ENCODE measurements at places on chromosomes 1 and 21. TPM values are rescaled to one million over a fixed set of nuclear protein-coding genes. Genes with fewer than 3 reads are reported as not detected.

VWA1 gene
- 1.1 TPM for total RNA-seq

FAM72C gene
- total RNA-seq, result 1.8 TPM

ZMYND12 gene
- not detected for total RNA-seq

ASCL5 gene
- total RNA-seq, result not detected

LRRC39 gene
- total RNA-seq, result 0.19 TPM

CHIT1 gene
- 3.9 TPM for total RNA-seq

REG4 gene
- not detected for total RNA-seq

SPATA6 gene
- total RNA-seq, result 4.5 TPM

GPR37L1 gene
- total RNA-seq, result not detected

CRYBG2 gene
- not detected for total RNA-seq

SLC16A4 gene
- 8.0 TPM for total RNA-seq

RHD gene
- total RNA-seq, result not detected

CLIC6 gene
- total RNA-seq, result not detected

PEAR1 gene
- 0.19 TPM for total RNA-seq

DNA sequence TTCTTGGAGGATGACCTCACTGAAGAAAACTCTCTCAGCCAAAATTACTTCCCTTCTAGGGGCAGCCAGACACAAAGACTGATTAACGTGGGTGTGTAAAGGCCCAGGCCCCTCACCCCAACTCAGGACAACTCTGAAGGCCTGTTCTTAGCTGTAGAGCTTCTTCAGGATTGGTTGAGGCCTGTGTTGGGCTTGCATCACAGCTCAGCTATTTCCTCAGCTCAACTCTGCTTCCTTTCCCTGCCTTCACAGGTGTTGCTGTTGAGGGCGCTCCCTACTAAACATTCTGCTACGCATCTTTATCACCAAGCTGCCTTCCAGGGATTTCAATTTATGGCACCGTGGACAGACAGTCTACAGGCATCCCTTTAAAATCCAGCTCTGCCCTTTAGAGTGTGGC lies 36.8 kb downstream of the MAB21L3 start:
- DNase-seq, result no peak

DNA sequence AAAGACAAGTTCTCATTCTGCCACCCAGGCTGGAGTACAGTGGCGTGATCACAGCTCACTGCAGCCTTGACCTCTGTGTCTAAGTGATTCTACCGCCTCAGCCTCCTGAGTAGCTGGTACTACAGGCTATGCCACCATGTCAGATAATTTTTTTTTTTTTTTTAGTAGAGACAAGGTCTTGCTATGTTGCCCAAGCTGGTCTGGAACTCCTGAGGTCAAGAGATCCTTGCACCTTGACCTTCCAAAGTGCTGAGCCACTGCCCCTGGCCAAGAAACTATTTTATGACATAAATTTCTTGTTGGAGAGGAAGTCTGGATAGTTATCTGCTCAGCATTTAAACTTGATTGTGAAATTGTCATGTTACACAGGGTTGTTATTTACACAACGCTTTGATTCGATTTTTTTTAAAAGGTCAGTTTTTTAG lies 2.1 kb downstream of the SCCPDH start:
- no peak for DNase-seq

DNA sequence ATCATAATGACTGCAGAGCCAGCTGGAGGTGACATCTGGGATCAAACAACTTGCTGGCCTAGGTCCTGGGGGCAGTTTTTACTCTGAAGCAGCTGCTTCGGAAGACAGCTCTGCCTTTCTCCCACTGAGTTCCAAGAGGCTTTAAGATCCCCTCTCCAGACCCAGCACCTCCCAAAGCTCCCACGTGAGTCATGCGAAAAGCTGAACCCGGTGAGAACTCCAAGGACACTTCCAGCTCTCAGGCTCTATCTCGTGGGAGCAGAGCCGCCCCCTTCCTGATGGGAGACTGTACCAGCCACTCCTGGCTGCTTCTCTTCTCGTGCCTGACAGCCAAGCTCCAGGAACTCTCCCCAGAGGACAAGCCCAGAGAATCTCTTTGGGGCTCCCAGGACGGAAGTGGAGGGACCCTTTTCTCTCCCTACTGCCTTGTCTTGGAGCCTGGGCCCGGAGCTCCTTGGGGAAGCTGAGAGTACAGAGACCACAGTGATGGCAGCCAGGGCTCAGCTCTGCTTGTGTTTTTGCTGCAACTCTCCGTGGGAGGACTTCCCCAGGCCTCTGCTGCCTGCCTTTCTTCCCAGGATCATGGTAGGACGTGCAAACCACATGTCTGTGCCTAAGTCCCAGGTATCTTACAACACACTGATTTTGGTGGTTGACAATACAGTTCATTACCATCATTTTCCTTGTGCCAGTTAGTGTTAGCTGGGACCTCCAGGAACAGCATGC lies 40.6 kb downstream of the STUM start:
- no peak for DNase-seq

- no peak for DNase-seq
Observed at GRCh38 chr1:189150624-189151023, 1327.0 kb downstream of the BRINP3 start.

DNA sequence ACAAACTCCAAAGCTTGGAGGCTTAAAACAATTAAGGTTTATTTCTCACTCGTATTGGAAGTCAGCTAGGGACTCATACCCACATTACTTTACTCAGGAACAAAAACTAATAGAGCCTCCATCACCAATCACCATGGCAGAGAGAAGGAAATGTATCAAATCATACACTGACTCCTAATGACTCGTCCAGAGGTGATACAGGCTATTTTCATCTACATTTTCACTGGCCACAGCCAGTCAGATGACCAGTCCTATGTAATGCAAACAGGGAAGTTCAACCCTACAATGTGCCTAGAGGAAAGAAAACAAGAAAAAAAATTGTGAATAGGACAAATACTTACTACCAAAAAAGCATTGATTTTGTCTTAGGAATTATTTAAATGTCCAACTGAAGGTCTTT lies 110.3 kb downstream of the SEC16B start:
- DNase-seq, result peak; percentile 10

GRCh38 chr1:200795156-200795555 lies 56.5 kb downstream of the CAMSAP2 start:
- peak; percentile 69 for DNase-seq

GRCh38 chr1:204340081-204340889 lies 19.4 kb downstream of the PLEKHA6 start:
- DNase-seq, result no peak

- peak; percentile 79 for DNase-seq
Observed at GRCh38 chr1:158067662-158068061, 74.2 kb downstream of the KIRREL1 start.

DNA sequence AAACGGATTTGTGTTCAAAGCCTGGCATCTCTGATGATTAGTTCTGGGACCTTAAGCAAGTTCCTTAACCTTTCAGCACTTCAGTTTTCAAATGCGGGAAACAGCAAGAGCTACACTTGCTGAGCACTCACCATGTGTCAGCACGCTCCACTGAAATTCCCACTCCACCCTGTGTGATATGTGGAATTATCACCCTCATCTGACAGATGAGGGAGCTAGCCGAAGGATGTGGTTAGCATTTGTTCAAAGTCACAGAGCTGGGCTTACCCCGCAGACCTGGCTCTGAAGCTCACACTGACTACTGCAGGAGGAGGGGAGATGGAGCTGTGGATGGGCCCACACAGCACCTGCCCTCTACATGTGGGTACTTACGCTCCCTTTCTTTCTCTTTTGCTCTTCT lies 29.1 kb downstream of the IL12RB2 start:
- no peak for DNase-seq

GRCh38 chr1:111880881-111881837 lies 108.3 kb downstream of the KCND3 start:
- DNase-seq, result no peak

DNA sequence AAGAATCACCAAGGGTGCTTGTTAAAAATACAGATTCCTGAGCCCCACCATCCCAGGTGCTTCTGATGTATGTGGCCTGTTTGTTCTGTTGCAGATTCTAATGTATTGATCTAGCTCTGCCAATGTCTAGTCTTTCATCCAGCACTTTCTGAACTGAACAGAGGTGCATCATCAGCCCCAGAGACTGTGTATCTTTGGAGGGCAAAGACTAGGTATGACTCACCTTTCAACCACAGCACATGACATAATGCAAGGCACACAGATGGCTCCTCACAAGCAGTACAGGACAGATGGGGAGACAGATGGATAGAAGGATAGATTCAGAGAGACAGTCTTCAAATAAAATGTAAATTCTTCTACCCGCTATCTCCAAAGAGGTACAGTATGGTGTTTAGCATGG lies 32.3 kb downstream of the CD58 start:
- DNase-seq, result peak; percentile 75

- DNase-seq, result no peak
Observed at GRCh38 chr1:246306415-246307037, 200.6 kb downstream of the SMYD3 start.

DNA sequence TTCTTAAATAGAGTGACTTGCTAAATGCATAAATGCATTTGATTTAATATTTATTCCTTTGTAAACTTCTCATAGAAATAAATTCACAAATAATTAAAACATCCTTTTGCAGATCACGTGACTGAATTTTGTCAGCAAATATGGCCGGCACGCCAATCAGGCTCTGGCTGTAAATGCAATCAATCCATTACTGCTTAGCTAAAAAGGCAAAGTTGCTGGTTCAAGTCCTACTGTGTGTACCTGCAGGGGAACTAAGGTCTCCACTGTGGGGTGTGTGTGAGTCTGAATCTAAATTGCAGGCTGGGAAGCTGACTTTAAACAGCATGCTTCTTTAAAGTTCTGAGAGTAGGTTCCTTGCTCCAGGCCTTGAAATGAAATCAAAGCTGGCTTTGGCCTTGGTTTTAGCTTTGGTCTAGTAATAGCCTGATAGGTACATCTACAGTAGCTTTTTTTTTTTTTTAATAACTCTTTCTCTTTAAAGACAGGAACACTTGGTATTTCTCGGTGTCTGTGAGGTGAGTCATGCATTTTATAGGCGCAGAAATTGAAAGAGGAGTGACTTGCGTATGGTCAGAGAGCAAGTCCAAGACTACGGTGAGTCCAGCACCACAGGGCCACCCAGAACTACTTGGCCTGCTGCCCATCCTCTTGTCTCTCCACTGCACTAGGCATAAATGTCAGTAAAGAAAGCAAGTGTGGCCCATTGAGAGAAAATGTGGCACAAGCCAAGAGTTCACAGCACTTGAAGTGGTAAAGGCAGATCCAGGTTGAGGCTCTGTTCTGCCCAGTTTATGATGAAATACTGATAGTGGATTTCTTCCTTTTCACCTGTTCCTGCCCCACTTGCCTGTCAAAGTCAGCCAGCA lies 36.2 kb upstream of the LYST start:
- DNase-seq, result peak; percentile 83

GRCh38 chr1:52343979-52344378 lies 22.0 kb downstream of the CC2D1B start:
- no peak for DNase-seq

DNA sequence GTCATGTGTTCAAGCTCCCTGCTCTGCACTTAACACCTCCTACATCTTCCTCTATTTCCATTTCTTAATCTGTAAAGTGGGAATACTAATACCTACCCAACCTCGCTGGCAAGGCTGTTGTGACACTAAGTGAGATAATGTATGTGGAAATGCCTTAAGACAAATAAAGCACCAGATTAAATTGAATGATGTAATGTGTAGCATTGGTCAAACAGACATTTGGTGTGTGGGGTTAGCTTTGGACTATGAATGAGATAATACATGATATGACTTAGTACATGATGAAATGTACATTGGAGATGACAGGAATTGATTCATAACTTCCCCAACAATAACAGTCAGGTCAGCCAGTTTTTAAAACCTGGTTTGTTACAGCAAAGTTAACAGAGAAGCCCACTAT lies 5.2 kb downstream of the AMPD1 start:
- DNase-seq, result no peak

GRCh38 chr1:191320062-191320461 lies 838.2 kb upstream of the RGS18 start:
- DNase-seq, result no peak

GRCh38 chr1:187261637-187262036 lies 432.9 kb downstream of the PLA2G4A start:
- DNase-seq, result no peak

DNA sequence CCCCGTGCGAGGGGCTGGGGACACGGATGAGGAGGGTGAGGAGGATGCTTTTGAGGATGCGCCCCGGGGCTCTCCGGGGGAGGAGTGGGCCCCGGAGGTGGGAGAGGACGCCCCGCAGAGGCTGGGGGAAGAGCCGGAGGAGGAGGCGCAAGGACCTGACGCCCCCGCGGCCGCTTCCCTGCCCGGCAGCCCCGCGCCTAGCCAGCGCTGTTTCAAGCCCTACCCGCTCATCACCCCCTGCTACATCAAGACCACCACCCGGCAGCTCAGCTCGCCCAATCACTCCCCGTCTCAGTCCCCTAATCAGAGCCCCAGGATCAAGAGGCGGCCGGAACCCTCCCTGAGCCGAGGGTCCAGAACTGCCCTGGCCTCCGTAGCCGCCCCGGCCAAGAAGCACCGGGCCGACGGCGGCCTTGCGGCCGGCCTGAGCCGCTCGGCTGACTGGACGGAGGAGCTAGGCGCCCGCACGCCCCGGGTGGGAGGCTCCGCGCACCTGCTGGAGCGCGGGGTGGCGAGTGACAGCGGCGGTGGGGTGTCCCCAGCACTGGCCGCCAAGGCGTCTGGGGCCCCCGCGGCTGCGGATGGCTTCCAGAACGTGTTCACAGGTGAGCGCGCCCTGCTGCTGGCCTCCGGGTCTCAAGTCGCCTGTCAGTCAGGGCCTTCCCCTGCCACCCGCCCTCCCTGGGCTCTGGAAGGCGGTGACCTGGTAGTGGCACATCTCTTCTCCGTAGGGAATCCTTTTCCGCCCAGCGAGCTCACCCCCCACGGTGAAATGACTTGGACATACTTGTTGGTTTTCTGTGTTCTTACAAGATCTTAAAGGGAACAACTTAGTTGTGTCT lies 1.7 kb downstream of the FMN2 start:
- DNase-seq, result no peak

DNA sequence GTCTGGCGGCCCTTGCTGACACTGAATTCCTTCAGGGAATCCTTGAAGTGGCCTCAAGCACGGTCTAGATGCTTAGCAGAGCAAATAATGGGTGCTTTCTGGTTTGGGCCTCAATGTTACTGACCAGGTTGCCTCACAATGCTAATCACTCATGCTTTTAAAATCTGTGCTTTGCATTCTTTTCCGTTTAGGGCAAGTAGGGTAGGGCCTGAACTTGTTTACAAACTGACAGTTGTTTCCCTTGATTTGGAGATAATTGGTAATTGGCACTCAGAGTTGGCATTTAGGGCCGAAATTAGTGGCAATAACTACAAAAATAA lies 1.4 kb downstream of the VPS13D start:
- no peak for DNase-seq

DNA sequence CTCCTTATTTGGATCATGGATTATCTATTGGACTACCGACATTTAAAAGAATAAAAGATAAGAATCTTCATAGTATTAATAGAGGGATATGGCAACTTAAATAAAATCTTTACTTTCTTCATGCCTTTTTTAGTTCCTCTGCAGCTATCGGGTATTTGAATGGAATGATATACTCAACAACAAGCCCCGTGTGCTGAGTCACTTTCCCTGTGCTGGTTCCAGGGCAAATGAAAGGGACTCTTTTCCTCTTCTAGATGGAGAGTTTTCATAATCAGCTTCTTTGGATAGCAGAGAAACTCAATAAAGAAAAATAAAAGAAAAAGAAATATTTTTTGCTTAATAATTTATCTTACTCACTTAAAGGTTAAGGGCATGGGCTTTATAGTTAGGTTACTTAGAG lies 213.7 kb downstream of the LRRC40 start:
- DNase-seq, result no peak

- peak; percentile 6 for DNase-seq
Observed at GRCh38 chr1:72062584-72062983, 219.8 kb downstream of the NEGR1 start.

Measured in LHCN-M2 (cell line).